Iris pigment epithelial cell (primary cell): ENCODE measurements at places on chromosomes 3 and 15.
A peak's percentile ranks its signal among the peaks of the same experiment; 100 is the strongest.

GRCh38 chr15:58330741-58331559 lies 100.8 kb upstream of the LIPC start:
- DNase-seq = no peak

DNA sequence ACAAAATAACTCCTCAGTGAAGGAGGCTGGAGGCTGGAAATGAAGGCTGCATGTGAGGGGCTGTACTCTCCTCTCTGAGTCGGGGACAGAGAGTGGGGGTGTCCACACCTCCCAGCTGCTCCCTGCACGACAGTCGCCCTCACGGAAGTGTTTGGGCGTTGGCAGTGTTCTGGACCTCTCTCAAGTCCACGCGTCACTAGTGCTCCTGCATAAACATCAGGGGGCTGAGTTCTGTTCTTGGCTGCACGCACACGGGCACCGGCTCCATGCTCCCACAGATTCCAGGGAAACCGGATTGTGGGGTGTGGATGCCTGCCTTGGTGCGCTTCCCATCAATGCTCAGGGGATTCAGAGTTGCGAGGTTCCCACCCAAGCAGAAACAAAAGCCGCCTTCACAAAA lies 7.4 kb downstream of the RASGRF1 start:
- no peak for DNase-seq

DNA sequence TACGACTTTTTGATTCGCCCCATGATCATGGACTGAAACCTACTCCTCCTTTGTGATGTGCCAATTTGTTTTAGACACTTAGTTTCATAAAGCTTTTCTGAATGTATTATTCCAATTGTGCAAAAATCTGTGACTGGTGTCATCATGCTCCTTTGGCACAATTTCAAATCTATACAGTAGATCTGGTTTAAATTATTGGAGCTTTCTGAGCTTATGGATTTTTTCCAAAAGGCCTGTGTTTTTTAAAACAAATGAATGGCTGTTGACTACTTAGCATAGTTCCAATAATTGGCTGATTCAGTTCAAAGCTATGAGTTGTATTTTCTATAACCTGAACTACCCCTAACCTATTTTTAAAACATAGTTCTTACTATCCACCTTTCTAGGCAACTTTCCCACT lies 282.7 kb downstream of the CNTN3 start:
- DNase-seq = no peak

- no peak for DNase-seq
Observed at GRCh38 chr3:62679988-62680387, 195.2 kb downstream of the CADPS start.

DNA sequence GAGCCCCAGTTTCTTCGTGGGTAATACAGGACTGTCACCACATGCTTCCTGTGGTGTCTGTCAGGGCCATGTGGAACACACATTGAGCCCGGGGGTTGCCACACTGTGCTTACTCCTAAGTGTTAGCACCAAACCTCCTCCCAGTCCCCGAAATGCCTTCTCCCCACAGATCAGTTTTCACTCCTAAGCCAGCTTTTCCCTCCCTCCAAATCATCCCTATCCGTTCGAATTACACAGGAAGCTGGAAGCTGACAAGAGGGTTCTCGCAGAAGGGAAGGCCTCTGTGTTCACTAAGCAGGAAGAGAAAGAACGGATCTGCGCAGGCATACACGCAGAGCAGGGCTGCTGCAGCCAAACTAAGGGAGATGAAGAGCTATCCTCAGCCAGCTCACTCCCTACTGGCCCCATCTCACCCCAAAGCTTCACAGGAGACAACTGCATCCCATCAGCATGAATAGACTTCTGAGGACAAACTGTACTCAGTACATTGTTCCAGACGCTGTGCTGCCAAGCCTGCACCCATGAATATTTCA lies 32.3 kb downstream of the XXYLT1 start:
- peak; percentile 36 for DNase-seq

GRCh38 chr3:61184956-61185355 lies 66.3 kb downstream of the FHIT start:
- no peak for DNase-seq

GRCh38 chr3:33915796-33916546 lies 117.5 kb downstream of the PDCD6IP start:
- peak; percentile 23 for DNase-seq

DNA sequence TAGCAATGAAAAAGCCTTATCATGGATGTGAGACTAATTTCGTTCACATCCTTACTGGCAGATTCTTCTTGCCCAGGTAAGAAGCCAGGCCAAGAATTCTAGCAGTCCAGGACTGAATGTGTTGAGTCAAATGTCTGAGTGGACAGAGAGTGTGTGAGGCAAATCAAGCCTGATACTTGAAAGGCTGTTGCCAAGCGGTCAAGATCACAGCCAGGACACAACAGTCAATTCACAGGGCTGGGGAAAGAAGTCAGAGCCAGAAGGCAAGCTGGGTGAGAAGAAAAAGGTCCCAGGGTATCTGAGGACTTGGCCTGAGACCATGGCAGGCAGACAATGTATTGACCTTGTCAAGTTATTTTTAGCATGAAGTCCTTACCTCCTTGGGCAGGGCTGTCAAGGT lies 301.3 kb downstream of the ZNF385D start:
- no peak for DNase-seq

DNA sequence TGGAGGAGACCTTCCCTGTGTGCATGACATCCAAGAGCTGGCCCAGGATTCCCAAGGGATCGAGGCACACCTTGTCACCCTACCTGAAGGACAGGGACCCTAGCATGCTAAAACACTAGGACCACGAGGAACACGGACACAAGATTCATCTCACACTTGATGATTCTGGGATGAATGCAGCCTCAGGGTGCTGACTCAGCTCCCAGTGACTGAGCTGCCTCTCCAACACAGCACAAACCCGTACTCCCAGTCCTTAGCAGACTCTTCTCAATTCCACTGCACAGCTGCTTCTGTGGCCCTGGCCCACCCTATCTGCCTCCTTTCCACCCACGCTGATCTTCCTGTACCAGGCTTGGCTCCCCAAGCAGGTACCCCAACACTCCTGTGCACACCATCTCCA lies 9.1 kb upstream of the OXTR start:
- DNase-seq = no peak

DNA sequence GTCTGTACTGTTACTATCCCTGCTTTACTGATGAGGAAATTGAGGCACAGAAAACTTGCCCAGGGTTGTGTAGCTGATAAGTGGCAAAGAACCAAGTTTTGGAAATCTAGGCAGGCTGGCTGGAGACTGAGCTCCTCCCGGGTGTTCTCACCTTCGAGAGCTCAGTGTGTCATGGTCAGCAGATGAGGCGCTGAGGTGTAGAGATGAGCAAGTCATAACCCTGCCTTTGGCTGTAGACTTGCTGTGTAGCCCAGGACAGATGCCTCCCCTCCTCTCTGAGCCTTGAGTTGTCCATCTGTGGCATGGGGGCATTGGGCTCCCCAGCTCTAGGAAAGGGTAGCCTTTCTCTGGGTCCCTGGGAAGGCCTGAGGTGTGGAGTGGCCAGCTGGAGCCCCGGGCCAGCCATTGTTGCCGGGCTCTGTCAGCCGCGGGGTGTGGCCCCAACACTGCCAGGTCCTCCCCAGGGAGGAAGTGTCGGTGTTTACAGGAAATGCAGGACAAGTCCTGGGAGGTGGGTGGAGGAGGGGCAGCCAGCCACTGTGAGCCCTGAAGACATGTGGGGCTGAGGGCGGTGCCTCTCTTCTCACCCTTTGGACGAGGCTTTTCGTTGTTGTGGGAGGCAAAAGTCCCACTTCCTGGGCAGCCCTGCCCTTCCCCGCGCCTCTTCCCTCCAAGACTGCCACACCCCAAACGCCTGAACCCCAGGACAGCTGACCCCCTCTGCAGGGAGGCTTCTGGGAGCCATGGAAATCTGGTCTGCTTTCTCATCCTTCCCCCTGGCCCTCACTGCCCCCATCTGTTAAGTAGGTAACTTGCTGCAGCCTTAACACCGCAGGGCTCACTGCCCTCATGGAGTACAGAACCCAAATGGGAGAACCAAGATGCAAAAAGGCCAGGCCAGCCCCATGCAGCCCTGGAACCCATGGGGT lies 29.1 kb downstream of the FGD5 start:
- no peak for DNase-seq

DNA sequence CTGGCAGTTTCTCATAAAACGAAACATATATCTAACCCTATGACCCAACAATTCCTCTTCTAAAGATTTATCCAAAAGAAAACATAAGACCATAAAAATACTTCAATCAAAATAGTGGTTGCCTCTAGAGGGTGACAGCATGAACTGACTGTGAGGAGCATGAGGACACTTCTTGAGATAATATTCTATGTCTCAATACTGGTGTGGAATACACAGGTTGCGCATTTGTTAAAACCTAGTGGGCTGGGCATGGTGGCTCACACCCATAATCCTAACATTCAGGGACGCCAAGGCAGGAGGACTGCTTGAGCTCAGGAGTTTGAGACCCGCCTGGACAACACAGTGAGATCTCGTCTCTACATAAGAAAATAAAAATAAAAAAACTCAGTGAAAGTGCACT lies 57.3 kb downstream of the HERC1 start:
- DNase-seq = no peak

DNA sequence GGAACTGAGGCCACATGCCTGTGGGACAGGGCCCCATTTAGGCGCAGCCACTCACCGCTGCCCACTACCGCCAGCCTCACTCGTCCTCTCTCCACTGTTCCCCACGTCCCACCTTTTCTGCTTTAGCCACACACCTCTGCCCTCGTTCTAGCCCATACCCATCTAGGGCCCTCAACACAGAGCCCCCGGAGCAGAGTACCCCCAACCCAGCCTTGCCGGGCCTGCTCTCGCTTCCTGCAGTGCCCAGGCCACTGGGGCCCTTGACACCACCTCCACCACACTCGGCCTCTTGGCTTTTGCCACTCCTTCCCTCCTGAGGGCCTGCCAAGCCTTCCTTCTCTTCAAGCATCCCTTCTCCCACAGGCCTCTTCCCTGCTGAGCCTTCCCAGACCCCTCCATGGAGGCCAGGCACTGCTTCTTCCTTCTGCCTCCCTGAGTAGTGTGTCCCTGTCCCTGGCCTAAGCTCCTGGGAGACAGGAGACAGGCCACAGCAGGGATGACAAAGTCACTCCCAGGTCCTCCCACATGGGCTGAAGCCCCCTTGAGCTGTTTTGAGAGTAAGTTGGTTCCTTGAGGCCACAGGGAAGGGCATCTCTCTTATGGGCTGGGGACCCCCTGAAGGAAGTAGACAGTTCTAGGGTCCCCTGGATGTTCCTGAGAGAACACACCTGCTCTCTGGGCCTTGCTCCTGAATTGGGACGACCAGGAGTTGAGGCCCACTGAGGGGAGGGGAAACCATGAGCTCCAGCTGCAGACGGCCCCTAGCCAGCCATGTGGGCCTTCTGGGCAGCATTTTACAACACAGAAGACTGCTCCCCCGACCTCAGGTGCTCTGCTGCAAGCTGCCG lies 4.4 kb downstream of the PRSS50 start:
- DNase-seq = no peak

- peak; percentile 85 for DNase-seq
Observed at GRCh38 chr3:141405591-141405990, 37.3 kb downstream of the ZBTB38 start.
